ENCODE measurements at places on chromosomes 2 and 18.

GRCh38 chr2:85307527-85307897 lies 20.3 kb downstream of the TGOLN2 start:
- no peak for DNase-seq

- no peak for DNase-seq
Observed at GRCh38 chr2:239463541-239464165, 62.8 kb upstream of the HDAC4 start.

DNA sequence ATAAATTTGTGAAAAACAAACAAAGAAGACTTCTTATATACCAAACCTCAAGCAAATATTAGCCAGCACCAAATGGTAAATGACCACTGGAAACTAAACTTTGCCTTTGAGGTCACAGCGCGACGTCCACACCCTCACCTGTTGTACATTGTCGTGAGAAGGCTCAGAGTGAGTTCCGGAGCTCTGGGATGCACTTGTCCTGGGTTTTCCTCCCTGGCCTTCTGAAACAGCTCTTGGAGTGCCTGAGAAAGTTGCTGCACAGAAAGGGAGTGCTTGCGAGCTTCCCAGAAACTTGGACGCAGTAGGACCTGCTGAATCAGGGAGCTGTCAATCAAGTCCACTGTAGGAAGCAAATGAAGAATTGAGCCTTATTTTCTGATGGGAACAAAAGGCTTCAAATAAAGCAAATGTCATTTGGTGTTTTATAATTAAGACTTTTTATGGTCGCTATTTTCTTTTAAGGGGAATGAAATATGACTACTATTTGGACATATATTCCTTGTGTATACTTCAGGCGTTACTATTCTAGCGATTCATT lies 11.0 kb downstream of the DYTN start:
- no peak for DNase-seq

DNA sequence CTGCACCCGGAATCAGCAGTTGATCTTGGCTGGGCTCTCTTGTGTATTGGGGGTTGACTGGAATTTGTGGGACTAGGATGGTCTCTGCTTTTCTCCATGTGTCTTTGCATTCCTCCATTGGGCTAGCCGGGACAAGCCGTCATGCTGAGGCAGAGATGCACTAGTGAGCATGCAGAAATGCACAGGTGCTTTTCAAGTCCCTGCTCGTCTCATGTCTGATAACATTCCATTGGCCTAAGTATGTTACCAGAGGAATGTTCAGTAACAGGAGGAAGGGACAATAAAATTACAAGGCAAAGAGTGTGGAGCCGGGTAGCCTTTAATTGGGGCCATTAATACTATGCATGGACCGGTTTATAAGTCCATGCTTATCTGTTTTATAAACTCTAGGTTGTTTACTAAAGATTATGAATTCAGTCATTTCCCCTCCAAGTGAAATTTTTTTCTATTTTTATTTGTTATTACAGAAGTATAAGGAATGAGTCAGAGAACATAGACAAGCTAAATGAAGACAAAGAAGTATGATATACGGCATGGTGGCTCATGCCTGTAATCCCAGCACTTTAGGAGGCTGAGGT lies 24.4 kb upstream of the AAK1 start:
- DNase-seq, result no peak

DNA sequence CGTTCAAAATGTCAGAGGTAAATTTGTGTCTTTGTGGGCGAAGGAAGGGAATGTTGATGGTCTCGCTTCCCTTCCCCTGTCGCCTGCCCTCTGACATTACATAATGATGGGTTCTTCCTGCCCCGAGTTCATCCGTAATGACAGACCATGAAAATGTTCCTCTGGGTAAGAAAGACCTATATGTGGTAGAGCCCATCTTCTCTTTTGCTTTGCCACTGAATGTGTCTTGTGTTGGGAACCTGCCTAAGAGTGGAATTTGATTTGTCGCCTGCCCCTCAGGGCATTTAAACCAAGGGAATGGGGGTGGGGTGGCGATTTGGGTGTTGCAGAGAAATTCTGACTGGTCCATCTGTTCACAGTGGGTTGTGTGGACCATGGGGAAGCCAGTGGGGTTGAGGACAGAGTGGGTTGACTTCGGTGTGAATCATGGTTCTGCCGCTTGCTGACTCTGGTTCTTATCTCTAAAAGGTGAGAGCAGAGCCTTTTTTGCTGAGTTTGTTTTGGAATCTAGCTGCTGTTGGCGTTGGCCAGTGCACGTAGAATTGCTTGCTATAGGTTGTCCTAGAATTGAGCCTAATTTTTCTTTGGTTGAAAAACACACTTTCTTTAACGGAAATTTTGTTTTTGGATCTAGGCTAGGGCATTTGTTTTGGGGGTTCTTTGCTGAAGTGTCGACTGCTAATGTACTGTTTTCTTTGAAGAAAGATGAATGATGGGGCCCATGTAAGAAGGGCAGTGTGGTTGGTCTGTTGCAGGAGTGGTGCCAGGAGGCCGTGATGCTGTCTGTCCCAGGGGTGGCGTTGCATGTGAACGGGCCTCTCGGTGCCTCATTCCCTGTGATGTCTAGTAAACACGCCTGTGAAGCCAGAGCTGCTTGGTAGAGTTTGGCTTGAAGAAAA lies 1.3 kb downstream of the INPP4A start:
- DNase-seq, result peak; percentile 22

DNA sequence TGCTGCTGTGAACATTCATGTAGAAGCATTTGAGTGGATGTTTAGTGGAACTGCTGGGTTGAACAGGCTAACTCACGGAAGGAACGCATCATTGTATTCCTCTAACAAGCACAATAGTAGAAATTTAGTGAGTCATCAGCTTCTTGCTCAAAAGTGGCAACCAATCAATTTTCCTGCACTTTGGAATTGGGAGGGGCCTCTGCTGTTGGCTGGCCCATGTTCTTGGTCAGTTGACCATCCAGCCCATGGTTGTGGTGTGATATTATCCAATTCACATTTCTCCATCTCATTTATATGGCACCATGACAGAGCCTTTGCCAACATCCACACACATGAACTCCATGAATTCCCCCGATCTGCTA lies 95.0 kb downstream of the TNFRSF11A start:
- DNase-seq, result no peak

DNA sequence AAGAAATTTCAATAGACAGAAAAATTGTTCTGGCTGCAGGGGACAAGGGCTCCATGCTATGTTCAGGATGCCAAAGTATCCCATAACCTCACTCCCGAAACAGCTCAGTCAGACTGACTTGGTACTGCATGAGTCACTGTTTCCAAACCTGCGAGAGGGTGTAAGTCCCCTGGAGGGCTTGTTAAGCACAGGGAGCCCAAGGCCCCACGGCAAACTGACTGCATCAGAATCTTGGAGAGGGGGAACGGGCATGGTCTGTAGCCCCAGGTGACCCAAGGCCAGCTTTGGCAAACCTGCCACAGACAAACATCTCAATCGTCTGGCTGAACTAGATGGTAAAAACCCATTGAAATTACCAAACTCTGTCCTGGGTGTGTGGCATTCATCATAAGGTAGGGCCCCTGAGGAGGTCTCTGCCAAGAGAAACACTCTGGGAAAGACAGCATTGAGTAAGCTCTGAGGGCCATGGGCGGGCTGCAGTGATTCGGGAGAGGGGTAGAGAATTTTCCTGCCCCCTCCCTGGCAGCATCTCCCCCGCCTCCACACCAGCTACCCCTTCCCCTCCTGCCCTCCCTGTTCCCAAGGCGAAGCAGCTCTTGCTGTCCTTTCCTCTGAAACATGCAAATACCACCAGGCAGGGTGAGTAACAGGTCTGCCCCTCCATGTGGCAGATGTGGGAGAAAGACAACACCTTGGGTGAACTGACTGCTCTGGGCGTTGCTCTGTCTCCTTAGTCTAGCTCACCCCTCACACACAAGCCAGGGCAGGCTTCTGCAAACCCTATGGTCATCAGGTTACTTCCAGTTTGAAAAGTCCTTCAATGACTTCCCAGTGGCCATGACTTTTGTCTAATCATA lies 274.7 kb upstream of the SIX2 start:
- DNase-seq, result no peak

DNA sequence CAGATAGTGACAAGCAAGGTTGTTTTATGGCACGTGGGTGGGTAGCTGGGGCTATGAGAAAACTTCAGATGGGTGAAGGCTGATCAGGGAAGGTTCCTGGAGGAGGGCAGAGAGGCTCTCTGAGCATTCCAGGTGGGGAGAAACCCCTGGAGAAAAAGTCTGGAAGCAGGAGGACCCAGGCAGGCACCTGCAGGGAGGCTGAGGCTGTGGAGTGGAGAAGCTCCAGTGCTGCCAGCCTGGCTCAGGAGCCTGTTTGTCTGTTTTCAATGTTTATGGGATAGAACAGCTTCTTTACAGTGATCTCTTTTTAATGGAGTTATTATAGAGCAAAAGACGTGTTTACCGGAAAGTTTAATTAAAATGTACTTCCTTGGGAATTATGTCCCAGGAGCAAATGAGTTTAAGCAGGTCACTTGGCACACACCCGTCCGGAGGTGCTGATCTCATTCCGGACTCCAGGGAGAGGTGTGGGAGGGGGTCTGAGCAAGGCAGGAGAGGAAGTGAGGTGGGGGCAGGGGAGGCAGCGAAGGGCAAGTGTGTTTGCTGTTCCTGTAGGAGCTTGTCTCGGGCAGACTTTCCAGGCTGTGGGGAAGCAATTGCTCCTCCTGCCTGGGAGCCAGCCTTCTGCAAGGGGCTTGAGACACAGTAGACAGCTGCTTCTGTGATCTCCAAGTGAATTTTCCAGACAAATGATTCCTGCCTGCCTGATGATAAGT lies 239.5 kb downstream of the MYCN start:
- no peak for DNase-seq

GRCh38 chr2:35891936-35892335 lies 463.6 kb upstream of the CRIM1 start:
- no peak for DNase-seq

GRCh38 chr2:2321200-2321540 lies 9.9 kb downstream of the MYT1L start:
- DNase-seq, result no peak

DNA sequence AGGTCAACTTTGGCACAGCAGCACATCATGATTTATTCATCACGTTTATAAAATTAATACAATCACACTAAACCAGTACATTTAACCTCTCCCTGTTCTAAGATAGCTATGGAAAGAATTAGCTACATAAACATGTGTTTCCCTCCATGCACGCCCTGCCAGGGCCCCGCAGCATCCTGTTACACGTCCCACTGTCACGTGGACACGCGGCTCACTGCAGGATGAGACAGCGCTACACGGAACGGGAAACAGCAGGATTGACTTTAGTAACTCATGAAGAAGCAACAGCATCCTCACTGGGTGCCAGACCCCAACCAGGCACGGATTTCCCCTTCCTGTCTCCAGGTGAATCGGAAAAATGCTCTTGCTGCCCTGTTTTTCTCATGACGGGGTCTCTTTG lies 30.9 kb upstream of the SALL3 start:
- DNase-seq, result no peak
